Prostate gland (tissue), 2 donors: ENCODE measurements at places on chromosomes 5 and 9.
A peak's percentile ranks its signal among the peaks of the same experiment; 100 is the strongest.

DNA sequence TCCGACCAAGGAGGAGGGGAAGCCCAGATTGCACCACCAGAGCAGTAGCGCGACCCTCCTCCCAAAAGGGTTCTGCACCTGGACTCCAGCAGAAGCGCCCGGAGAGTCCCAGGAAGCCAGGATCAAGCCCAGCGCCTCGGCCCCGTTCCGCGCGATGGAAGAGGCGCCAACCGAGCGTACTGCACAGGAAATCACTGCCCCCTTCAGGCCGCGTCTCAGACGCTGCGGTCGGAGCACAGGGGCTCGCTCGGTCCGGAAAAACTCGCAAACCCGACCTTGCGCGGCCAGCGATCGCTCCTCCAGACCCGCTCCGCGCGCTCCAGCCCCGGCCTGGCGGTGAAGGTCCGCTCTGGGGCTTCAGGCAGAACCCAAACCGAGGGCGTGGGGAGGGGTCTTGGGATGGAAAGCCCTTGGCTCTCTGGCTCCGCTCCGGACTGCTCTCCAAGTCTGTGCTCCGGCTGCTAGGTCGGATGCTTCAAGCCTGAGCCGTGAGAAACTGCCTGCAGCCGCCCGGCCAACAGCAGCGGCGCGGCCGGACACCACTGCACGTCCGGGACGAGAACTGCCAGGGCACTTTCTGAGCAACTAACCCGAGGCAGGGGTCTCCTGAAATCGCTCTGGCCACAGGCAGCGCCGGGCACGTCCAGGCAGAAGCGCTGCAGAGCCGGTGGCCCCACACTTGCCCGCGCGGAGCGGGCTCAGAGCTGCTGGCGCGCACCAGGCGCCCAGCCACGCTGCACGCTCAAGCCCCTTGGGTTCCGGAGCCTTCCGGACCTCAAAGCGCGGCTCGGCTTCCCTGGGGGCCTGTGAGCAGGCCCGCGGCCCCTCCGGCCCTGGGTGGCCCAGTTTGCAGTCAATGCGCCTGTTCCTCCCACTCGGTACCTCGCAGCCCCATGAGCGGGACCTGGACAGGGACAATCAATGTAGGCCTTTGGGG, 1.3 kb downstream of the GABBR2 start:
- peak; percentile 15 for DNase-seq

DNA sequence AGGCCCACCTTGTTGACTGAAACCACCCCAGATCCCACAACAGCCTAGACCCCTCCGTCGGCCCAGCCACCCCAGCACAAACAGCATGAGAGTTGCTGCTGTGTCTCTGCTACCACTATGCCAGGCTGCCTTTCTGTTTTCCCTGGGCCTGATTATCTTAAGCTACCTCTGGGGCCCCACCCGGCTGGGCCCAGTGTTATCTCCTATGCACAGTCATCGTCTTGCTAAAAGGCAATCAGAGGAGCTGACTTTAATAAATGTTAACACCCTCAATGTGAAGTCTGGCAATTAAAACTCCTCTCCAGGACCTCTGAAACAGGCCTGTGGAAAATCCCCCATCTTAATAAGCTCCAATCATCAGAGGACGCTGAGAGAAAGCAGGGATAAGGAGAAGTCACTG, 144.9 kb downstream of the FAM114A2 start:
- no peak for DNase-seq

GRCh38 chr5:119336845-119337580, 18.8 kb upstream of the TNFAIP8 start:
- no peak for DNase-seq

- DNase-seq, result no peak
These were observed 7.8 kb upstream of the DNAJC18 start for GRCh38 chr5:139446956-139447779.

GRCh38 chr9:15081021-15081753, 171.0 kb upstream of the FREM1 start:
- no peak for DNase-seq
